ENCODE measurements at places on chromosomes 4 and X.

DNA sequence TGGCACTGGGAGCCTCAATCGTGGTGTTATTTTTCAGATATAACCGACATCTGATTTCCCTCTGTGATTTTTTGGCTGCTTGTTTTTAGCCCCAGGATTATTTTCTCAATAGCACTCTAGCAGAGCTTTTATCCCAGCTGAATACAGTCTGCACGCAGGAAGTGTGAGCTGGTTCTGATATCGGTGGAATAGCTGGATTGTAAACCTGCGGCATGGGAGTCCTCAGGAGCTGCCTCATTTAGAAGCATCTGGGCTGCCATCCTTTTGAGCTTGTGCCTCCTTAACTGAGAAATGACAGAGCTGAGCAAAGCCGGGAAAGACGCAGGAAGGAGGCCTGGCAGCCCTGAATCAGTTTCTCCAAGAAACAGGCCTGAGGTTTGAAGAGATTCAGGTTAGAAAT lies 28.4 kb upstream of the GRPEL1 start:
- DNase-seq, result no peak

DNA sequence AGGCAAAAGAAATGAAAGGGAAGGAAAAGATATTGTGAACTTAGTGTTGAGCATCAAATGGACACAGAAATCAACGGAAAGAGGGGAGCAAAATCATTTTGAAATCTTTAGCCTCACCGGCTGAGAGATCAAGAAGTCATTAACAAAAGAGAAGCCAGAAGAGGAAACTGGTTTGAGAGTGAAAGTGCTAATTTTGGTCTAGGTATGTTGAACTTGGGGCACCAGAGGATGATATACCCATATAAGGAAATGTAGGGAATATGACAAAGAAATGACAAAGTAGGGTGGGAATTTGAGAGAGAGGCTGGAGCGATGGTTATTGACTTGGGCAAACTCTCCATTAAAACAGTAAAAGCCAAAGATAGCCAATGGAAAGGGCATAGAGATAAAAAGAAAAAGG lies 183.4 kb upstream of the ATOH1 start:
- DNase-seq, result no peak

DNA sequence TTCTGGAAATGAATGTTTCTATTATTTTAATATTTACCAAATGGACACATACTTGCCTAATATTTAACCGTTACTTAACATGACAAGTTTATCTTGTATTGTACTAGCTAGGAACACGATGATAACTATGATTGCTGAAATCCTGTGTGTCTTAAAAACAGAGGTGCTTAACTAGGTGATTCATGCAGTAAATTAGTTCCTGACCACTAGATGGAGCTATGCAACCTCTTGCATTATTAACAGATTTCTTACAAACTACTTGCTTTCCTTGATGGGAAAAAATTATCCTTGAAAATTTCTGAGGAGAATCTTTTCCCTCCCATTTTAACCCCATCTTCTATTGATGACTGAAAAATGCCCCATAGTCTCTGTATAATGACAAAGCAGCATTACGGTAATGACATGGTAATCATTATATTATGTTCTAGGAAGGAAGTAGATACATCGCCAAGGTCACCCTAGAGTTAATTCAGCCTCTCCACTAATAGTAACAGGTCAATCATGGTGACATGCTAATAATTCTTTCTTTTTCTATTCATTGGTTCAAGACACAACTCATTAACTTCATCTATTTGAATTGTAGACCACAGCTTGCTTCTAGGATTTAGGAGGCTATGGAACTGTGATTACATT lies 844.2 kb downstream of the RAPGEF2 start:
- peak; percentile 33 for DNase-seq

GRCh38 chr4:70251250-70251944 lies 9.0 kb downstream of the CSN3 start:
- no peak for DNase-seq

GRCh38 chrX:18687856-18688495 lies 16.1 kb upstream of the RS1 start:
- DNase-seq, result no peak

DNA sequence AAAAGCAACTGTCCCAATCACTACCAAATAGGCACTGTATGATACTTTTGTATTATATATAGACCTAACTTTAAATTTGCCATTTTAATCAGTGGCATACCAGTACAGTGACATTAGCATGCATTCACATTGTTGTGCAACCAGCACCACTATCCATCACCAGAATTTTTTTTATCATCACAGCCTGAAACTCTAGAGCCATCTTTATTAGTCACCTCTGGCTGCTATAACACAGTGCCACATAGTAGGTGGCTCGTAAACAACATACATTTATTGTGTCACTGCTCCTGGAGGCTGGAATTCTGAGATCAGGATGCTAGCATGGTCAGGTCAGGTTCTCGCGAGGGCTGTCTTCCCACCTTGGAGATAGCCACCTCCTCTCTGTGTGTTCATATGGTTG lies 188.4 kb upstream of the GALNT7 start:
- no peak for DNase-seq

DNA sequence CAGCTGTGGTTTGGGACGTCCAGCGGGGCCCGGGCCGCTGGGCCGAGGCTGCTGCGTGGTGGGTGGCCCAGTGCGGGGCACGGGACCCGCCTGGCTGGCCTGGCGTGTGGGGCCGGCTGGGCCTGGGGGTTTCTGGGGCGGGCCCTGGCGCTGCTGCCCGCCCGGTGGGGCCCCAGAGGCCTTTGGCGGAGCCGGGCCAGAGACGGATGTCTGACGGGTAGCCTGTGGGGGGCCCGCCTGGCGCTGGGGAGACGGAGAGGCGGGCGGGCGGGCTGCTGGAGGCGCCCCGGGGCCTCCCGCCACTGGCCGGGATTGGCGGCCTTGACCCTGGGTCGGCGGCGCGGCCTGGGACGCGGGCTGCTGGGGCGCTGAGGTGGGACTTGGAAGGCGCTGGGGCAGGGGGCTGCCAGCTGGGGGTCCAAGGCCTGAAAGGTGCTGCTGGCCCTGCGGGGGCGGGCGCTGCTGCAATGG lies 8.1 kb upstream of the TIMP1 start:
- no peak for DNase-seq

GRCh38 chrX:148333989-148334388 lies 166.4 kb upstream of the AFF2 start:
- no peak for DNase-seq

GRCh38 chr4:144362366-144362765 lies 221.8 kb upstream of the GYPA start:
- no peak for DNase-seq

- no peak for DNase-seq
These were observed 20.3 kb upstream of the ASMTL start for GRCh38 chrX:1472975-1473374.

DNA sequence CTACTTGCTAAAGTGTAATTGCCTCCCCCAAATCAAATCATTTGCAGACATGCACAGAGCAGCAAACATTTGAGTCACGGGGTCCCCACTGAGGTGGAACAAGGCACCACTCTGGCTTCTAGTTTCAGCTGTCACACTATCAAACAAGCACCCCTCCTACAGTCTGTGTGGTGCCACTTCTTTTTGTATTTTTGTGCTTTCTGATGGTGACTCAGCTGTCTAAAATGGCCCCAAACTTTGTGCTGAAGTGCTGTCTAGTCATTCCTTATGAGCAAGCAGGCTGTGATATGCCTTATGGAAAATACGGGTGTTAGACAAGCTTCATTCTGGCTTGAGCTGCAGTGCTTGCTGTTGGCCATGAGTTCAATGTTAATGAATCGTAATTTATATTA lies 15.4 kb downstream of the IGFBP7 start:
- no peak for DNase-seq

- DNase-seq, result no peak
These were observed 6.6 kb upstream of the GUF1 start for GRCh38 chr4:44671636-44672035.

GRCh38 chr4:8040607-8041006 lies 100.9 kb upstream of the AFAP1 start:
- no peak for DNase-seq

GRCh38 chrX:133307094-133307493 lies 88.9 kb upstream of the TFDP3 start:
- DNase-seq, result no peak

GRCh38 chrX:148422526-148422925 lies 77.9 kb upstream of the AFF2 start:
- no peak for DNase-seq

GRCh38 chr4:3816256-3816825 lies 50.2 kb downstream of the ADRA2C start:
- DNase-seq, result no peak

DNA sequence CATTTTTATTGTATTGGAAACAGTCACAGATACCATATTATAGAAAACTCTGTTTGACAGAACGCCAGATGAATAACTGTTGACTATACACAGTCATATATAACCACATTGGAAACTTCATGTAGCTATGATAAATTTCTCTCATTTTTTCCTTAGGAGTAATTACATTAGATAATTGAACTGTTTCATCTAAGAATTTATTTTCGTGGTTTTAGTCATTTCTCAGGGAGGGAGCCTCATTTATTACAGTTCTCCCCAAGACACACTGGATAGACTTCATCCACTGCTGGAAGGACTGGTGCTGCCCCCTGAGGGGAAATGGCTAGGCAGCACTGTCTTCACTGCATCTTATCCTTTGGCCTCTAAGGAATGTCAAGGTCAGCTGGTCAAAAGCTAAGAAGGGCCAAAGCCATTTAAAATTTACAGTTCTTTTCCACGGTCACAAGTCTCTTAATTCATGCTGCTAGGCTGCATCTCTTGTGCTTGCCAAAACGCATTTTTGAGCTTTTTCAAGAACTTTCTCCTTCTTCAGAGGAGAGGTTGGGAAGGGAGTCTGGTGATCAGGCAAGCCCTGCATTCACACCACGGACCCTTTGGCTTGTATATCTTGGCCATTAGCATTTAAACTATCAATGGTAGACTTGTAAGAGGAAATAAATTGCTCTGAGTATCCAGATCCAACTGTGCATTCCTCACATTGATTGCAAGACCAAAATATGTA lies 145.1 kb downstream of the CBR4 start:
- no peak for DNase-seq

- DNase-seq, result peak; percentile 27
These were observed 608 bp downstream of the TAF1 start for GRCh38 chrX:71366674-71367256.

GRCh38 chr4:2484993-2485392 lies 16.1 kb downstream of the RNF4 start:
- no peak for DNase-seq

DNA sequence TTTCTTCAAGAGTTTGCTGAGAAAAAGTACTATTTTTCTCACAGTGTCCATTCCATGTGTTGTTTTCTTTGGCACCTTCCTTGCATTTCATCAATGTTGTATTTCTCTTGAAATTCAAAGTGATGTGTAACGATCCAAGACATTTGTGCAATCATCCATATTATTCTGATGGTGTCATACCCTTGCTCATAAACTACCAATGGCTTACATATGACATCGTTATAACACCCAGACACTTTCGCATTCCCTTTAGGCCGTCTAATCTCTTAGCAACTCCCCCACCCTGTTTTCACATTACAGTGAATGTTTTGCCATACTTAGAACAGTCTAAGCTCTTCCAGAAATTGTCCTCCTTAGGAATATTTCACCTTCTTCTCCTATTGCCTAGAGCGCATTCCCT lies 1779.0 kb downstream of the PCDH7 start:
- DNase-seq, result no peak

DNA sequence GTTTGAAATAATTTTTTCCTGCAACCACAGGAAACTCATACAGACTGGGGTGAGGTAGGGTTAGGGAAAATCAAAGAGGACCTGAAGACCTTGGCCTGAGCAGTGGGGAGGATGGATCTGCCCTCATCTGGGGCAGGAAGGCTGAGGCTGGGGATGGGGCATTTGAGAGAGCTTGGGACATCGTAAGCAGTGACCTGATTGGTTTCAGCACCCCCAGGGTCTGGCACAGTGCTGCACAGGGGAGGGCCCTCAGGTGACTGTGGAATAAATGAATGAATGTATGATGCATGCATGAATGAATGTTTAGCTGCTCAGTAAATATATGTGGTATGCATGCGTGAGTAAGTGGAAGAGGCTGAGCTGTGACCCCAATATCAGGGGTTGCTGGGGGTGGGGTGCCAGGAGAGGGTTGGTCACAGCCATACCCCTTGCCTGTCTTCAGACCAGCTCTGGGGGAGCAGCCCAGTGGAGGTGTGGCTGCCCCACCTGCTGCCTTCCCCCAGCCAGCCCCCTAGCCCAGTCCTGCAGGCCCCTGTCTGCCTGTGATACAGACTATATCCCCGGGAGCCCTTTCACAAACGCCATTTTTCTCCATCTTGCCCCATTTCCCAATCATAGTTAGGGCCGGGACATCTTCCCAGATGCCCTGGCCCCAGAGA lies 11.0 kb upstream of the TNIP2 start:
- DNase-seq, result no peak

DNA sequence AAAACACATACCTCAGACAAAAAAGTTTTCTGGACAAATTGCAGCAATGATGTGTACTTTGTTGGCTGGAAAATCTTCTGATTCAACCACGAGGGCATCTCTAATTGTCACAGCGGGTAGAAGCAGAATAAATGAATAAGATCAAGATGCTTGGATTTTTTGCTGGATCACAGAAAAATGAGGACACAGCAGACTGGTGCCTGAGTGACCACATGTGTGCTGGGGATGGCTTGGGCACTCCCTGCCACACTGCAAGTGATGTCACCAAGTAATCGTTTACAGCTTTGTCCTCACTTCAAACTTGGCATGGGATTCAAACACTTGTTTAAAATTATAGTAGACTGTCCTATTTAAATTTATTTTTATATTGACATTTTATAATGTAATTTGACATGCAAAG lies 557.0 kb downstream of the SPRY1 start:
- DNase-seq, result no peak

DNA sequence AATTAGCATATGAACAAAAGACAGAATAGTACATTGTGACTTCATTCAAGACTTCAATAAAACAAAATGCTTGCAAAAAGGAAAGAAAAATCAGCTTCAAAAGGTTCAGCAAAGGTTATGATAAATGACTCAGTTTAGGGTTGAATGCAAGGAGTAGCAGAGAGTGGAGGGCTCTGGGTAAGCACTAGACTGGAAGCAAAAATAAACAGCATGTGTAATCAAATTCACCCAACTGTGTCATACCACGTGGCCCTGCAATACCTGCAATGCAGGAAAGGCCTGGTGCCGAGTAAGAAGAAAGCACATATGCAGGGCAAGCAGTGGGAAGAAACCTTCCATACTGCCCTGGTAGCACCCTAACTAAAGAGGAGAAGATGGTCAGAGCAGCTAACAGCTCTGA lies 88.7 kb downstream of the ATP11C start:
- no peak for DNase-seq

- DNase-seq, result no peak
These were observed 61.4 kb downstream of the KLHL4 start for GRCh38 chrX:87578978-87579377.

Measured in SW480 (cell line).